ENCODE measurements at places on chromosomes 12 and 14.

- no peak for DNase-seq
Observed at GRCh38 chr14:31122098-31122611, 85.4 kb downstream of the HECTD1 start.

GRCh38 chr14:22532345-22533056, 56.5 kb downstream of the DAD1 start:
- DNase-seq = no peak

GRCh38 chr12:100427078-100427477, 46.6 kb upstream of the NR1H4 start:
- no peak for DNase-seq

GRCh38 chr14:95796788-95797187, 79.8 kb upstream of the TUNAR start:
- DNase-seq = no peak

GRCh38 chr14:30108975-30109700, 181.5 kb upstream of the PRKD1 start:
- no peak for DNase-seq

Measured in activated T-cell treated with anti-CD3 and anti-CD28 coated beads, Interleukin-2, amount 50 U/mL, for 72 hours (primary cell).